ENCODE measurements at places on chromosomes 11 and 22.

GRCh38 chr22:47154621-47155081 lies 392.2 kb downstream of the TBC1D22A start:
- no peak for DNase-seq

DNA sequence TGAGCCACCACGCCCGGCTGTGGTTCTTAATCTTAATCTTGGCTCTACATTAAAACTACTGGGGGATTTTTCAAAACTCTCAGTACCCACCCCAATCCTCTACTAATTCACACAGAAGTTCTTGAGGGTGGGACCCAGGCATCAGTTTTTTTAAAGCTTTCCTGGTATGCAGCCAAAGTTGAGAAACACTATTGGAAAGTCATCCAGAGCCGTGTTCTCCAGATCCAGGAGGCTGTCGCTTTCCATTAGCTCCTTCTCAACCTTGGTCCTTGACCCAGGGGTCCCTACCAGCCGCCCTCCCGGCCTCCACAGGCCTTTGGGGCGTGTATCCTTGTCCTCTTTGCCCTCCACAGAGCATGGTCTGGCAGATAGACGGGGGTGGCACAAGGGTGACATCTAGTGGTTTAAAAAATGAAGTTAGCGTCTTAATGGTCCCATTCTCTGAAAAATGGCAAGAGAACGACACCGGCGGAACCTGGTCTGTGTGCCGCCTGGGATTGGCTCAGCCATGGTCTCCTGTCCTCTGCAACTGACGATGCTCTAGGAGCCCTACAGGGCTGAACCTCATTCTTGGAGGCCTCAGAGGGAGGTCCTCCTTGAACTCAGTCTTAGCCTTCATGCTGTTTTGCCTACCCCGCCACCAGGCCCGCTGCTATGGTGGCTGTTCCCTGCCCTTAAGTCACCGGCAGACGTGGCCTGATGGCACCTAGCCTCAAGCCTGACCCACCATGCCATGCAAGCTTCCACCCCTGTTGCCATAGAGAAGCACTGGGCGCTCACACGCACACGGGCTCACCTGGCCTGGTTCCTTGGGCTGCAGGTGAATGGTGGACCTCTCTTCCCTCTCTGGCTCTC lies 152.0 kb upstream of the SYN3 start:
- DNase-seq, result peak; percentile 31

- DNase-seq, result no peak
These were observed 59.8 kb downstream of the WNT7B start for GRCh38 chr22:45917146-45917545.

DNA sequence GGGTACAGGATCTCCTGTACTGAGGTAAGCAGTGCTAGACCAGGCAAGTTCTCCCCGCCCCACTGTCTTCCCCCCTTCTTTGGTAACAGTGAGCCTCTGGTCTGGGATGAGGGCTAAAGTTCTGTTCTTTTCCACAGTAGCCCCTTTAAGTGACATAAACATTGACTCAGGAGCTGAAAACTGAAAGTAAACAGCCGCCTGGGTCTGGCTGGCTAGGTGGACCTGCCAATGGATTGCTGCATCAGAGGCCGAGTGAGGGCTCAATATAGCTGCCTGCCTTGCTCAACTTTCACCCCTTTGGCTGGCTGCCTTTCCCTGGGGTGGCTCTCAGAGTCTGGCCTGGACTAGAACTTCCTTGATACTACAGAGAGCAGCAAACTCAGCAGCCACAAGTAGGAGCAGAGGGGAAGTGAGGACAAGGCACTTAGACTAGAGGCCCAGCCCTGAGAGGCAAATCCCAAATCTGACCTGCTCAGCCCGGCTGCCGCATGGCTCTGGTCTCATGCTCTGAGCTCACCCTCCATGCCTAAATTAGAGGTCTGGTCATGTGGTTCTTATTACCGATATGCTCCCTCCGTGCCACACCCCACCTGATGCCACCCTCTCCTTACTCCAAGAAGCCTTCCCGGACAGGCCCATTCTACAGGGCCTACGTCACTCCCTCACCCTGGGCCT lies 9.6 kb upstream of the UCP3 start:
- DNase-seq, result no peak

DNA sequence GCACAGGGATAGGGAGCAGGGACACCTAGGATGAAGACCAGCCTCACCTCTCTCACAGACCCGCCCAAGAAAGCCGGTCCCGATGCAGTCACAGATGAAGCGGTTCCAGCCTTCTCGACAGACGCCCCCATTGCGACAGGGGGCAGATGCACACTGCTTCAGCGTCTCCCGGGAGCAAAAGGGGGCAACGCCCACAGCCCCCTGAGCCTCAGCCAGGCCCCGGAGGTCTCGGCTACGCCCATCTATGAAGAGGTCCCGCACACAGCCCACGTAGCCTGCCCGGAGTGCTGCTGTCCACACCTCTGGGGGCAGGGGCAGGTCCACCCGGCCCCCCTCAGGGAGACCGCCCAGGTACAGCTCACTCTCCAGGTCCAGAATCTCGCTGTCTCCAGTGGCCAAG lies 62.3 kb downstream of the NRXN2 start:
- no peak for DNase-seq

DNA sequence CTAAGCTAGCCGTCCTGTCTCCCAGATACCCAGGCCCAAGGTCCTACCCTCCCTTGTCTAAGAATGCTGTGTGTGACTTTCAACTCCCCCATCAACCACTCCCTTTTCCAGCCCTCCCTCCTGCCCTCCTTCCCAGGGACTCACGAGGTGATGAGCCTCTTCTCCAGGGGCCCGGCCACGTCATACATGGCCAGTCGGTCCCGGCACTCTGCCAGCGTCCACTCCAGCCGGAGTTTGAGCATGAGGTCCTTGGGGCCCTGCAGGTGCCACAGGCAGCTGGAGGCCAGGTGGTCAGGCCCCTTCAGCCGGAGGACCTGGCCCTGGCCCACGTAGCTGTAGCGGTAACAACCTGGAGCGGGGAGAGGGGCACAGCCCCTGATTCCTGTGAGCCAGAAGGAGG lies 20.1 kb downstream of the TMPRSS6 start:
- DNase-seq, result no peak

DNA sequence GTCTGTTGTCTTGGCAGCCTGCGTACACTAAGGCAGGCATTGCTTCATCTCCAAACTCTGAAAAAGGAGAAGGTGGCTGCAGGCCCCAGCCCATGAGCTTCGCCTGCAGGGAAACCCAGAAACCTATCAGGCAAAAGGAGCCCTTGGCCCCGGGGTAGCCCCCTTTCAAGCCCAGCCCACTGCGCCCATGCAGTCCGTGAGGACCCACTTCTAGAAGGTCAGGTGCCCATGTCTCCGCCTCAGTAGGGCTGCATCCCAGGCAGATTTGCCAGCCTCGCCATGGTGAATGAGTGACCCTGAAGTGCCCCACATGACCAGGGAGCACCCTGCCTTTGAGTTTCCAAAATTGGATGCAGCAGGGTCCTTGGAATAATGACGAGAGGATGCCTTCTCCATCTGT lies 1158.4 kb downstream of the BRD1 start:
- no peak for DNase-seq

DNA sequence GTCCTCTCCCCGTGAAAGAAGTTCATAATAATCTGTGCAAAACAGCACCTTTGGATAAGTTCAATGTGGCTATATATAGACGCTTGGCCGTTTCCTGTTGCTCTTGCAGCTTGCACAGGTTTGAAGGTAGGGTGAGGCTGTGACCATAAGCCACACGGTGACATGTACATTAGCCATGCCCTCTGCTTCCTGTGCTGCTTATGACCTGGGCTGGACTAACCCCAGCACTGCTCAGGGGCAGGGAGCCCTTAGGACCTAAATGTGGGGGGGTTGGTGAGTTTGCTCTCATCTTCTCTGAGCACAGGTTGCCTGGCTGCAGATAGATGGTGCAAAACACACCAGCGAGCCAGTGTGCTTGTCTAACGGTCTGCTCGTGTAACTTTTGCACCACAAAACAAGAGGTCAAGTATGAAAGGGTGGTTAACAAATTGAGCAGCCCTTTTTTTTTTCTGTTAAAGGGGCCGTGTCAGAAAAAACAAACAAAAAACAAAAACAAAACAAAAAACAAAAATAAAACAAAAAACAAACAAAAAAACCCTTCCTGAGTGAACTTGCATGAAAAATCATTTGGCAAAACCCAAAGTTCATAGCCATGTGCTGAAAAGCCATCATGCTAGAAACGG lies 37.3 kb downstream of the FLI1 start:
- DNase-seq, result no peak

DNA sequence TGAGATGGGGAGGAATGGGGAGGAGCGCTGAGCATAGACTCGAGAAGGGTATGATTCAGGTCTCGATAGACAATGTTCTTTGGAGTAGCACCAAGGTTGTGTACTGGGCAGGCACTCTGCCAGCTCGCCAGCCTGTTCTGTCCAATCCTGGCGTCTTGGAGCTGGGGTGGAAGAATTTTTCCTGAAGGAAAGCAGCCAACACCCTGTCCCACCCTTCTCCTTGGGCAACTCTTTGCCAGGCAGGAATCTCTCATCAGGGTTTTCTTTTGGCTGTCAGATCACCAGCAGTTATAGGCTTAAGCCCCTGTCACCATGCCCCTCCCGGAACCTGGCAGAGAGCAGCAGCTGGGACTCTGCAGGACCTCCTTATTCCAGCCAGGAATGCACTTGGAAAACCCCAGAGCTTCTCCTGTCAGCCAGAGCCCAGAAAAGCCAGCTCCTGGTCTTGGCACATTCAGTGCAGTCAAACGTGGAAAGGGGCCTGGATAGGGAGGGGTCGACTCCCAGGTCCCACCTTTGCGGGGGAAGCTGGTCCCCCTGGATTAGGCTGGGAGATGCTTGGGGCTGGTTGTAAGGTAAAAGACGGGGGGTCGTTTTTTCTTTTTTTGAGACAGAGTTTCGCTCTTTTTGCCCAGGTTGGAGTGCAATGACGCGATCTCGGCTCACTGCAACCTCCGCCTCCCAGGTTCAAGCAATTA lies 14.4 kb upstream of the SPTBN2 start:
- no peak for DNase-seq

DNA sequence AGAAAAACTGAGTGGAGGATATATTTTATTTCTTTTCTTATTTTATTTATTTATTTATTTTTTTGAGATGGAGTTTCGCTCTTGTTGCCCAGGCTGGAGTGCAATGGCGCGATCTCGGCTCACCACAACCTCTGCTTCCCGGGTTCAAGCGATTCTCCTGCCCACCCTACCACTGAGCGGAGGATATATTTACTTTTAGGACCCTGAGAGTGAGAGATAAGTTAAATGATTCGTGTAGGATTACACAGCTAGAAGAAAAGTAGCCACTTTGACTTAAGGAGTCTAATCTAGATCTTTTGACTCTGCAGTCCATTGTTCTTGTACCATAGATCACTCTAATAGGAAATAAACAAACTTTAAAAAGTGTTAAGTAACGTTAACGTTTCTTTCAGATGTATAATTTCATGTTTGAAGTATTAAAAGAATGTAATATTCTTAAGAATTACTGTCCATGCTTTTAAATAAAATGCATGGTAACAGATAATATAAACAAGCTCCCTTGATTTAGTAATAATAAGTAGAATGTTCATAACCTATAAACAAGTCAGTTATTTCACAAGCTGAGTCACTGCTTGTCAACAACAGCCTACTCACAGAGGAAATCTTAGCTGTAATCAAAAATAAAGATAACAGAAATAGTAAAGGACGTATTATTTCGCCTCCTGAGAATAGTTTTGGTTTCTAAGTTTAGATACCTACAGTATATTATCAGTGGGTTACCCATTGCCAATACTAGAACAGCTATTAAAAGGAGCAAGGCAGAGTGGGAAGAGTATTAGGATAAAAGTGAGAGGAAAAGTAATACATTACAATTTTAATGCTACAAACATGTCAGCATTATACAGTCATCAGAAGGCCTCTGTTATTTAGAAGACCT lies 18.6 kb downstream of the USP47 start:
- DNase-seq, result no peak

GRCh38 chr11:14320020-14320419 lies 39.0 kb downstream of the RRAS2 start:
- DNase-seq, result no peak

DNA sequence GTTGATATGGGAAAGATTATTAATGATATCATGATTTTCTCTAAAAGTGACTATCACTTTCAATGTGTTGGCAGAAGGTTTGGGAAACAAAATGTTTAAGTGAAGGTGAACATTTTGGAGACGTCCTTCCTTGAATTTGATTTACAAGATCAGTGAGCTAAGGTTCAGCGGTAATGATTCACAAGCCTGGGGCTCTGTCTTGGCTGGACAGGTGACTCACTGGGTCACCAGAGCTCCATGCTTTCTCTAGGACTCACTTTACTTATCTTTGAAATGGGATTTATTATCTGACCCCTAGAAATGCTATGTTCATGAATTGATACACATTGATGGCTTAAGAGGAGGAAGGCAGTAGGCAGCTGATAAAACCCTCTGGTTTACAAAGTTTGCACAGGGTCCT lies 437.5 kb downstream of the NTM start:
- no peak for DNase-seq

DNA sequence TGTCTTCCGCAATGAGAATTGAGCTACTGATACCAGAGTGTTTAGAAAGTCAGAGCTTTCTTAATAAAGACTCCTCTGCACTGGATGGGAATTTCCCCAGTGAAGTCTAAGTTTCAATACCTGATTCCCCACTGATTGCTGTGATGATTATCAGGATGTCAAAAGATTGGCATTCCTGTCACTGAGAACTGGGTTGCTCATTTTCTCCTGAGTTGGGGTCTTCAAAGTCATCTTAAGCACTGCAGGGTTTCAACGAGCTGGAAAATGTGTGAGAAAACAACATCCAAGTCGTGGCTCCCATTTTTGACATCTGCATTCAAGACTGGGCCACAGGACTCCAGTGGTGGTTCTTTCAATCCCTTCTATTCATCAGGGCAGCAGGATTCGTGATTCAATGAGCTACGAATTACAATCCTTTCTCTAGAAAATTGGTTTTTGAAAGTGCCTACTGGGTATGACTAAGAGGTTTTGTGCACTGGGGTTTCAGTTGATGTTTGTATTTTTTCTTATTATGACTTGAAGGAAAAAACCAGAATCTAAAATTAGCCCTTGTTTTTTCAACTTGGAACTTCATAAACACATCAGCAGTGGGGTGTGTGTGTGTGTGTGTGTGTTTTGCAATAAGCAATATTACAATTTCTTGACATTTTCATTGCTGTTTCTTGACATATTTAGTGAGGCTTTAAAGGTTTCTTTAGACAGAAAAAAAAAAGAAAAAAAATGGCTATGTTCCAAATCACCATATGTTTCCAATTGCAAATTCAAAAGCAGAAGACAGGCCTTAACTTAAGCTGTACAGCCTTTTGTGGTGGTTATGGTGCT lies 233.0 kb downstream of the FAM76B start:
- no peak for DNase-seq

DNA sequence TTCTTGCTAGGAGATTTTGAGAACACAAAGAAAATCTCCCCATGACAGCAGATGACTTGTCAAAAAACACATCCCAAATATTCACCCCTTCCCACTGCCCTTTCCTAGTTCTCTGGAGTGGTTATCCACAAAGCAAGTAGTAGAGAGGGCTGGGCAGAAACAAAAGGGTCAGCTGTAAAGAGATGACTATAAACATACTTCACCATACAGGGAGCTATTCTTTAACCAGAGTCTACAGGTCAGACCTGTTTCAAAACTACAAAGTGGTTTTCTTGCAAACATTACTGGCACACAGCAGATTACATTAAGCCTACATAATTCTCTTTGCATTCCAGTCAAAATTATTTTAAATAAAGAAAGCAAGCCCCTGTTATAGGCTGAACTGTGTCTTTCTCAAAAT lies 47.7 kb upstream of the NFRKB start:
- no peak for DNase-seq

GRCh38 chr11:111792955-111793500 lies 26.8 kb upstream of the PPP2R1B start:
- no peak for DNase-seq

- DNase-seq, result no peak
These were observed 83.1 kb downstream of the MN1 start for GRCh38 chr22:27718186-27719035.

- no peak for DNase-seq
These were observed 78.8 kb downstream of the PPP6R3 start for GRCh38 chr11:68539395-68539794.
